ENCODE measurements at places on chromosomes 13 and 19.
A peak's percentile ranks its signal among the peaks of the same experiment; 100 is the strongest.

GRCh38 chr19:7902796-7903243 lies 857 bp upstream of the MAP2K7 start:
- no peak for DNase-seq

DNA sequence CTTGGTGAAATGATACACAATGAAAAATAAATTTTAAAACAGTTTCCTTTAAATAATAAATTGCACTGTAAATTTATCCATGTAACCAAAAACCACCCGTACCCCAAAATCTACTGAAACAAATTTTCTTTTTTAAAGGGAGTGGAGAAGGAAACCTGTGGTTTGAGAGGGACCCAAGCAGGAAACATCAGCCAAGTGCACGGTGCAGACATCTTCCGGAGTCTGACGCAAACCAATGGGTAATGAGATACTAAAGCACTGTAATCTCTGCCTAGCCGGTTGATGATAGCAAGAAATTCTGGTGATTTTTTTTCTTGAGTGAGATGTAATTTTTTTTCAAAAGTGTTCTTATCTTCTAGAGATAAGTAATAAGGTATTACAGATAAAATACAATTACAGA lies 115.4 kb downstream of the ABCC4 start:
- peak; percentile 74 for DNase-seq

- DNase-seq, result no peak
These were observed 34.1 kb downstream of the NOTCH3 start for GRCh38 chr19:15166700-15167099.

- DNase-seq, result no peak
These were observed 1383.8 kb upstream of the SLC10A2 start for GRCh38 chr13:104450006-104450405.

- DNase-seq, result no peak
These were observed 26.0 kb downstream of the GPALPP1 start for GRCh38 chr13:45015300-45015699.

DNA sequence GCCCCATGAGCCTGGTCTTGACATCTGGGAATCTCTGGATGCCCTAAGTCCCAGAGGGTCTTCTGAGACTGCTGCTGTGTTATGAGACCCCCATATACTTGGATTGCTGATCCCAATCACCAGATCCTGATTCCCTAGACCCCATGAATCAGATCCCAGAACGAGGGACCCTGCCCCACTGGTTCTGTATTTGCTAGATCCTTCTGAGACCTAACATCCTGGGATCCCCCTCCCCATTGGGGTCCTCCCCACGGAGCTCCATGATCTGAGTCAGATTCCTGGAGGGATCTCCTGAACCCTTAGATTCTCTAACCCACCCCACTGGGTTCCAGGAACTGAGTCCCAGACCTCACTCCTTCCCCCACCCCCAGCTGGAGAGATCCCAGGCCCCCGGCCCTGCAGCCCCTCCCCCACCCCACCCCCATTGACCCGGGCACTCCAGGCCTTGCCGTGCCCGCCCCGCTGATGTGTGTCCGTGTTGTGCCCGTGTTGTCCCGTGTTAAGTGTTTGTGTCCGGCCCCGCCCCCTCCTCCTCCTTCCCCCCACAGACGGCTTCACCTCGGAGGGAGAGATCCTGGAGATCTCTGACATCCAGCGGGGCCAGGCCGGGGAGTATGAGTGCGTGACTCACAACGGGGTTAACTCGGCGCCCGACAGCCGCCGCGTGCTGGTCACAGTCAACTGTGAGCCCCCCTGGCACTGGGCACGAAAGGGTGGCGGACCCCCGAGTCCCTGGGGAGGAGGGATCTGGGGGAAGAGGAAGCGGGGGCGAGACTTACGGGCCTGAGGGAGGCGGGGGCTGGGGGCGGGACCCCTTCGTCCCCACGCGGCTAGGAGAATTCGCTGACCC lies 15.0 kb downstream of the IGLON5 start:
- no peak for DNase-seq
